Tibial nerve (tissue), 4 donors: ENCODE measurements at places on chromosomes 1 and 21.

- no peak for DNase-seq
These were observed 51.1 kb upstream of the ACADM start for GRCh38 chr1:75673399-75673798.

- DNase-seq = peak; percentile 48
These were observed 12.2 kb downstream of the KIAA0319L start for GRCh38 chr1:35544976-35545375.

GRCh38 chr1:15005116-15005515 is 148.4 kb upstream of the TMEM51 start:
- DNase-seq = no peak

DNA sequence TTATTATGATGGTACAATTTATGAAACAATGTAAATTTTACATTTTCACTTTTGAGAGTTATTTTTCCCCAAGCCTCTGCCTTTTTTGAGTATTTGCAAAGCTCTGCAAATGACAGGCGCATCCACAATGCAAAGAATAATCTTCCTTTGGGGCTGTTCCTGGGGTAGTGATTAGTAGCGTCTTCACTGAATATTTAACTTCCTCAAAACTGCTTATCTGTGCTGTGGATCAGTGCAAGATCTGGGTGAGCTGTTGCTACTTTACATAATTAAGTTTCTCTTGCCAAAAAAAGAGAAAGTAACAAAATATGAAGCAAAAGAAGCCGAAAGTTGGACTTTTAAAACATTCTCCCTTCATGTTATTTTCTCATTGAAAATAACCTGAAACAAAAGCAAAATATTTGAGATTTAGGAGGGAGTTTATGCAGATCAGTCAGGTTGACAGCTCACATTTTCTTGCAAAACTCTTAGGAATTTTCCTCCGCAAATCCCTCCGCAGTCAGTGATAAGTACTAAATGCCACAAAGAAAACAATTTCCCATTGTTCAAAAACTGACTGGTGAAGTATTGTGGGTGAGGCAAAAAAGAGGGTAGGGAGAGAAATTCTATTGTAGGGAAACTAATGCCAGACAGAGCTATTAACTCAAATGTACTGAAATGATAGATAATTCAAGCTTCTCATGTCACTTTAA is 276.4 kb upstream of the B3GALT2 start:
- no peak for DNase-seq

DNA sequence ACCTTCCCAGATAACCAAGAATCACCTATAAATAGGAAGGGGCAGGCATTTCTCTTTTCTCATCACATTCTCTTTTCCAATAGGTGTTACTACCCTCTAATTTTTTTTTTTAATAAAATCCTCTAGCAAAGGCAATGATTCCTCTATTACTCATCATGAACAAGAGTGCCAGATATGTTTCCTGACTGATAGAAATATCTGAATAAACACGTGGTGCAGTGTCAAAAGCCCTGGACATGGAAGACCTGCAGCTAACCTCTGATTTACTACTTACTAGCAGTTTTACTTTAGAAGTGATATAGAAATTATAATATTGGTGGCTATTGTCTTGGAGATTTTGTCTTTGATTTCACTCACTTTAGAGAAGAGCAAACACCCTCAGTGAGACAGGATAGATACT is 194.6 kb upstream of the SAMSN1 start:
- DNase-seq = no peak

DNA sequence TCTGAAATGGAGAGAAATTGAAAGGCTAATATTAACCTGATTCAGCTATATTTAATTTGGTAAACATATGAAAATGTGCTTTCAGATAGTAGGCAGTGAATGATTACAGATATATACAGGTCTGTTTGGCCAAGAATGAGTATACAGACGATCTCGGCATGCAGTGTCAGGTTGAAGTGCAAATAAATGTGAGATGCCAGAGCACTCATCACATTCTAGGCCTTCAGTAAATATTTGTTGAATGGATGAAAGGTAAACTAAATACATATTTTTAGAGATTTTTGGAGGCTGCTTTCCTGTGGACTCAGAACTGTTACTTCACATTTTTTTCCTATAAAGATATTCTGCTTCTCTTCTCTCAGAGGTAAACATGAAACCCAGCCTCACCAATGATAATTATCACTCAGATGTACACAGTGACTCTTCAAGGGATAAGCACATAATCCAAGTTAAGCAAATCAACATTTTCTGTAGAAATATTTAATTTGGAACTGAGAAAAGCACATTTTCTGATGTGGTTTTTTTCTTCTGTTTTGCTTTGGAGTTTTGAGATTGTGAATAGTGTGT is 702.9 kb downstream of the BRINP3 start:
- DNase-seq = no peak

DNA sequence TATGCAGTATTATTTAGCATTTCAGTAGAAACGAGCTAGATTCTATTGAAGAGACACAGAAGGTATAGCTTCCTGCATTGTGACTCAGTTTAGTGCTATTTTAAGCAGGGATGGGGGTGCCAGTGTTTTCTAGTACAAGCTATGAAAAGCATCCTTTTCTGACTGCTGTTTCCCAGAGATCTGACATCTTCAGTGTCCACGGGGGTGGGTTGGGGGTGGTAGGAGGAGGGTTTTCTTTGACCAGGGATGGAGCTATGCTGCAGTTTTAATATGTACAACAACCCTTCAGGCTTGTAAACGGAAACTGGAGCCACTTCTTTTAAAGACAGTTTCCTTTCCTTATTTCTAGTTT is 2.7 kb upstream of the NEGR1 start:
- no peak for DNase-seq
